ENCODE measurements at places on chromosomes 6 and 20.

DNA sequence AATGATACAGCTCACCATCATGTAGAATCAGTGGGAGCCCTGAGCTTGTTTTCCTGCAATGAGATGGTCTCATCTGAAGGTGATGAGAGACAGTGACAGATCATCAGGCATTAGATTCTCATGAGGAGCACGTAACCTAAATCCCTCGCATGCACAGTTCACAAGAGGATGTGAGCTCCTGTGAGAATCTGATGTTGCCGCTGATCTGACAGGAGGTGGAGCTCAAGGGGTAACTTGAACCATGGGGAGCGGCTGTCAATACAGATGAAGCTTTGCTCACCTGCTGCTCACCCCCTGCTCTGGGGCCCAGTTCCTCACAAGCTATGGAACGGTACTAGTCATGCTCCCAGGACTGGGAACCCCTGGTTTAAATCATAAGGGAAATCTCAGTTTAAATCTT, 89.2 kb downstream of the THBS2 start:
- DNase-seq = no peak

- DNase-seq = no peak
Measured at GRCh38 chr6:108838101-108838717, 10.0 kb upstream of the ARMC2 start.

DNA sequence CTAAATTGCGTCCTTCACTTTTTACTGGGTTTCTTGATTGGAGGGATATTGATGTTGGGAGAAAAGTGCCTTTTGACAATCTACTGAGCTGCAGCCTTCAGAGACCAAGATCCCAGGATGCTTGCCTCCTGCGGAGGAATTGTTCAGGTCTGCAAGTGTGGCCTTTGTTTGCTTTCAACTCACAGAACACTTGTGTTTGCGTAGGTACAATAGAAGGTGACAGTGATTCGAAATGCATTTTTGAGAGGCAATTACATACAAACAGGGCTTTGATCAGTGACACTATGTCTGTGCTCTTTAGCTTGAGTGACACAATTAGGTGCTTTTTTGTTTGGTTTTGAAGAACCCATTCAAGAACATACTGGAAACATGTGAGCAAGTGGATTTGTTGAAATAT, 600.6 kb downstream of the QKI start:
- no peak for DNase-seq

DNA sequence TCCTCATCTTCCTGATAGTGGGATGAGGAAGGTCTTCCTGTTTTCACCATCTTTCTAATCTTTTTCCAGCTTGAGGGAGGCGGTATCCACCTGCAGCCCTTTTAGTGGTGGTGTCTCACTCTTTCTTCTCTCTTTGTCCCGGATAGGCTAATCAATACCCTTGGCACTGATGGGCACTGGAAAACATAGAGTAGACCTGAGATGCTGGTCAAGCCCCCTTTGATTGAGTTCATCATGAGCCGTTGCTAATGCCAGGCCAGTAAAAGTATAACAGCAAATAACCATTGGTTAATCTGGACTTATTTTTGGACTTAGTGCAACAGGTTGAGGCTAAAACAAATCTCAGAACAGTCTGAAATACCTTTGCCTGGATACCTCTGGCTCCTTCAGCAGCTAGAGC, 21.8 kb upstream of the PRND start:
- DNase-seq = no peak

DNA sequence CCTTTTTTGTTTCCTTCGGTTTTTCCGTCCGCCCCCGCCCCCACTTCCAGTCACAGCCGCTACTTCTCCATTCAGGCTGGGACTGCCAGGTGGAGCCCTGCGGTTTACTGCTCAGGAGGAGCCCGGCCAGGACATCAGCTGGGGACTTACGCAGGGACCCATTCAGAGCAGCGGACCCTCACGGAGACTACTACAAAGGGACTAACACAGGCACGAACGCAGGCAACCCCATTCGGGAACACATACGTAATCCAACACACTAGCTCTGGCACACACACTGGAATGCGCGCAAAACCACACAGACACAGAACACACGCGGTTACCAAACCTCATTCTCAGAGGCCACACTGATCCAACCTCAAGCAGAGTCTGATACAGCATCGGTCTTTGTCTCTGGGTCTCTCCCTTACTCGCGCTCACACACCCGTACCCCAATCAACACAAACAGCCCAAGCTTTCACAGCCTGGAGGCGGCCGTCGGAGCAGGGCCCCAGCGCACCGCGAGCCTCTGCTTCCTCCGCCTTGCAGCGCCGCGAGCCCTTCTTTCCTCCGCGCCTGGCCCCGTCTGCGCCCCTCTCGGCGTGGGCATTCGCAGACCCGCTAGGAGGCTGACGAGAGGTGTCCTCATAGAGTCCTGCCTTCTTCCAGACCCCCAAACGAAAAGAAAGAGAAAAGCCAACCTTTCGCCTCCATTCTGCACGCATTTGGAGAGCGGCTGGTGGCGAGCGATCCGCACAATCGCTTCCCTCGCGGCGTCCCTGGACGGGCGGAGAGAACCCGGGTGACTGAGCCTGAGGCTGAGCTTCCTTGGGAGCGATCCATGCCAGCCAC, 1.1 kb upstream of the SLC32A1 start:
- no peak for DNase-seq

DNA sequence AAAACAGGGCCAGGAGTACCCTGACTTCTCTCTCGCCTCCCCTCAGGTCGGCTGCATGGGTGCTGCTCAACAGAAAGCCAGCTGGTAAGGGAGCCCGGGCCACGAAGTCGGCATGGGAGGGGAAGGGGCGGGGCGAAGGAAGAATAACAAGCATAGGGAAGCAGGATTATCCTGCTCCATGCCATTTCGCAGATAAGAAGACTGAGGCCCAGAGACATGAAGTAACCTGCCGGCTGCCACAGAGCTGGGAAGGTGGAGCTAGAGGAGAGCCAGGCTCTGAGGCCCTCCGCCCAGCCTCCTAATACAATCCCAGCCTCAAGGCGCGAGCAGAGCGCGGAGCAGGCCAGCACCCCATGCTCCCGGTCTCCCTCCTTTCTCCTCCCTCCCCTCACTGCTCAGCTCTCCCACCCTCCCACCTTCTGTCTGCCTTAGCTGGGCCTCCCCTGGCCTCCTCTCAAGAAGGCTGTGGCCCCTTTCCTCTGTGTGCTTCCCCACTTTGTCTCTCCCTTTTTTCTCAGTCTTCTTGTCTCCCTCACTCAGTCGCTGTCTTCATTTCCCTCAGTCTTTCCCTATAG, 13.2 kb upstream of the HMGA1 start:
- no peak for DNase-seq

- DNase-seq = no peak
Measured at GRCh38 chr6:91464201-91464600, 877.3 kb upstream of the MAP3K7 start.

GRCh38 chr6:46263707-46264086, 92.9 kb upstream of the ENPP5 start:
- no peak for DNase-seq

DNA sequence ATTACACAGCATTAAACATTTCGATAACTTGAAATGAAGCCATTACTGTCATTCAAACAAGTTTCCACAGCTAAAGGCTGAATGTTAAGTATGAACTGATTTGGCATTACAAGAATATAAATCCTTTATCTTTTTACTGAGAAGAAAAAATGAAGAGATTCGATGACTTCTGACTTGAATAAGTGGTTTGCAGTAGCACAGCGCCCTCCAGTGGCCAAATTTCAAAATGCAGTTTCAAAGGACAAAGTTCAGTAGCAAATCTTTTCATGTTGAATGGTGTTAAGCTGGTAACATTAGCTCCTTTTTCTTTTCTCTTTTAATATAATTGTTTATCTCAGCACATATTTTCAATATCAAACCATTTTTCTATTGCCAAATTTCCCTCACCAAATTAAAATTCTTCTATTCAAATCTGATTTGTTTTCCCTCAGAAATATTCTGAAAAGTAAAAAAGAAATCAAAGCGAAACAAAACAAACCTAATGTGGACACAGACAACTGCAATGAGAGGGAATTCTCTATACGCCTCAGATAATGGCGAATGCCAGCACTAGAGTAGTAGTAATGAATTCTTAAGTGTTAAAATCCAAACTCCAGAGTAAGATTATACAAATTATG, 145.7 kb downstream of the BTBD9 start:
- DNase-seq = peak; percentile 68

- no peak for DNase-seq
Measured at GRCh38 chr6:89599727-89600126, 38.8 kb downstream of the LYRM2 start.

GRCh38 chr20:5657190-5657875, 92.9 kb upstream of the SHLD1 start:
- no peak for DNase-seq

DNA sequence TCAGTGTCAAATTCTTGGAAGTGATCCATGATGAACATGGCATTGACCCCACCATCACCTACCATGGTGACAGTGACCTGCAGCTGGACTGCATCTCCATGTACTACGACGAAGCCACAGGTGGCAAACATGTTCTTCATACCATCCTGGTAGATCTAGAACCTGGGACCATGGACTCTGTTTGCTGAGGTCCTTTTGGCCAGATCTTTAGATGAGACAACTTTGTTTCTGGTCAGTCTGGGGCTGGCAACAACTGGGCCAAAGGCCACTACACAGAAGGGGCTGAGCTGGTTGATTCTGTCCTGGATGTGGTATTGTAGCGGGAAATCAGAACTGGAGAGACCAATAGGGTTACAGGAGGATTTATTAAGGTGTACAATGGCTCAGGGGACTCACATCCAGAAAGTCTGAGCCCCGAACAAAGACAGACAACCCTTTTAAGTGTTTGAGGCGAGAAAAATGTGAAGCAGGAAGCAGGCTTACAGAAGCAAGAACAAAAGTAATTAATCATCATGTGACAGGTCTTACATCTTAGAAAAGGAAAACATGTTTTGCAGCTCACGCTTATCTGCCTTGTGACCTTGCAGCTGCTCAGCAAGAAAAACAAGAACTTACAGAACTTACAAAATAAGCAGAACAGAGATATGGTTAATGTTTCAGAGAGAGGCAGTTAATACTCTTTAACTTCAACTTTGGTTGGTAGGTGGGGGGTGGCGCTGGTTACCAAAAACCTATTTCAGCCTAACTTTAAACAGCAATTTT, 58.8 kb upstream of the MOCS1 start:
- no peak for DNase-seq

DNA sequence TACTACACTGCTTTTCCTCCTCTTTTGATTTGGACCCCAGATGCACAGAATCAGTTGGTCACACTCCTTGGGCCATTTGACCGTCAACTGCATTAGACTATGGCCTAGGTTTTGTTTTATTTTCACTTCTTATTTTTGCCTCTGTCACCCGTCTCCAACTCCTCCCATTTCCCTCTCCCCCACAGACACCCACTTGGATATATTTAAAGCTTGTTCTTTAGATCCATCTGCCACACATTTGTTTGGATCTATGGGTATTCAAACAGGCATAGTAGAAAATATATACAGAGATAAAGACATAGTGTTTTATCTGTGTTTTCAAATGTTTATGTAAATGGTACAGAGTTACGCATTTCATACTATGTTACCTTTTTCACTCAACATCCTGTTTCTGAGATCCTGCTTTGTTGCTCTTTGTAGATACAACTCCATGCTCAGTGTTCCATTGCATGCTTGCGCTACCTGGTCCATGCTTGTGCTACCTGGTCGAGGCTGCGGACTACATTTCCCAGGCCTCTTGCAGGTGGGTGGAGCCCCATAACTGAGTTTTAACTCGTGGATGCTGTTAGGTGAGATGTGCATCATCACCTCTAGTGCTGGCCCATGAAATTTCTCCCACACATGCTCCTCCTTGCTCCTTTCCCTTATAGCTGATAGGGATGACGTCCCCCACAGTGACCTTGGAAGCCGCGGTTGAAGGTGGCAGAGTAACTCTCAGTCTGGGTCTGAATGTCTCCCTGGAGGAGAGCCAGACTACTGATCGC, 11.5 kb upstream of the PREX1 start:
- no peak for DNase-seq

GRCh38 chr20:49397525-49397924, 84.9 kb downstream of the KCNB1 start:
- no peak for DNase-seq

DNA sequence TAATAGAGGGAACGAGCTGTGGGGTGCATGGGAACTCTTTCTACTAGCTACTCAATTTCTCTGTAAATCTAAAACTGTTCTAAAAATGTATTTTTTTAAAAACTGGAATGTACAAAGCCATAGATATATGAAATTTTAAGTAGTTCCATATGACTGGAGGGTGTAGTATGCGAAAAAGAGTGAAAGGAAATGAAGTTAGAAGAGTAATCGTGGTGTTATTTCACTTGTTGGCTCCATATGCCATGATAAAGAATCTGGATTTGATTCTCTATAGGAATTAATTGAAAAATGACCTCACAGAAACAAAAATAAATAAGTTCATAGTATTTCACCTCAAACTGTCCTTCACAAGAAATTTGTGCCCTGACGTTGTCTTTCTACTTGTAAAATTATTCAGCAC, 500.2 kb downstream of the TENT5A start:
- DNase-seq = no peak

- no peak for DNase-seq
Measured at GRCh38 chr6:88702956-88703556, 260.4 kb downstream of the RNGTT start.

- DNase-seq = no peak
Measured at GRCh38 chr20:47551222-47551621, 49.5 kb downstream of the NCOA3 start.

- no peak for DNase-seq
Measured at GRCh38 chr20:62117658-62118057, 4.6 kb upstream of the LSM14B start.

- DNase-seq = no peak
Measured at GRCh38 chr20:62511915-62512610, 36.3 kb upstream of the GATA5 start.

- DNase-seq = no peak
Measured at GRCh38 chr6:150220634-150221551, 78.0 kb downstream of the PPP1R14C start.

DNA sequence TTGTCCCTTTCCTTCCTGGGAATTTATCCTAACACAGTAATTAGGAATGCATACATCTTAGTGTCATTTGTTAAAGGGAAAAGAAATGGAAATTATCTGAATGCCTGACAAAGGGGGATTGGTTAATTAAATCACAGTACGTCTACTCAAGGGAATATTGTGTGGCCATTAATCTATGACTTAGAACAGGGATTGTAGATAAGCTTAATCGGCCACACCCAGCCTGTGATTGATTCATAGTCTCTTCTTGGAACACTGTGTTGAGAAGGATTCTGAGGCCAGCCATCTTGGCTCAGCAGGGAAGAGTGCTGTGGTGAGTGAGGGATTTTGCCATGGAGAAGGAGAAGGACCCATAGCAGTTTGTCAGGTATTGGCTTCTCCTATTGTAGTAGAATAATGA, 50.5 kb downstream of the CTNNBL1 start:
- DNase-seq = no peak

DNA sequence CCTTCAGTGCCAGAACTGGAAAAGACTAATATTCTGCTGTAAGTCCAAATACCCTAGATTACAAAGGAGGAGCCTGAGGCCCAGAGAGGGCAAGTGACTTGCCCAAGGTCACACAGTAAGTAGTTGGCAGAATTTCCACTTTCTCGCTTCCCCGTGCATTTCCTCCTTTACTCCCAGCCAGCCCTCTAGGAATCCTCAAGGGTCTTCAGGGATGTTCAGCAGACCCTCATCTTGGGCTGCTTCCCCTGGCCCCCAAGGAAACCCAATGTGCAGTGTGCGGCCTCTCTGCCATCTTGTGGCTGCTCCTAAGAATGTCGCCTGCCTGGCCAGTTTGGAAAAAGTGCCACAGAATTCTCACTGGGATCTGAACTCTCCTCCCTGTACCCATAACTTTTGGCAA, 217.7 kb upstream of the LRFN2 start:
- no peak for DNase-seq

Measured in activated CD4-positive, alpha-beta T cell treated with anti-CD3 and anti-CD28 coated beads for 24 hours (primary cell).